ENCODE measurements at places on chromosomes 11 and 22.

- no peak for DNase-seq
Observed at GRCh38 chr22:45228401-45228754, 12.3 kb downstream of the KIAA0930 start.

GRCh38 chr11:126332221-126332711 is 23.2 kb upstream of the ST3GAL4 start:
- peak; percentile 71 for DNase-seq

DNA sequence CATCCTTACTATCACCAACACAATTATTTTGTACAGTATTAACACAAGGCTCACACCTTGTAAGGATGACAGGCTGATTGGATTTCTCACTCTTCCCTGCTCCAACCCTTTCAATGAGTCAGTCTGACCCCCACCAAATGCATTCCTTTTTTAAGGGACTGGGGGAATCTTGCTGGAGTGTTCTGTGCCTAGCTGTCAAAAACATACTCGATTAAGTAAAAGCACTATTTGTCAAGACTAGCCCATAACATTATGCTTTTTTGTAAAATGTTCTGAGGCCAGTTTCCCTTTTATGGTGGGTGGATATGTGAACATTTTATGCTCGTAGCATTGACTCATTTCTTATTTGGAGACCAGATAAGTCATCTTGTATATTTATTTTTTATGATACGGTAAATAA is 87.2 kb downstream of the PDHX start:
- no peak for DNase-seq

- no peak for DNase-seq
Observed at GRCh38 chr11:65486570-65487466, 12.0 kb upstream of the MALAT1 start.

GRCh38 chr11:41456269-41456668 is 3.2 kb downstream of the LRRC4C start:
- DNase-seq = no peak

- DNase-seq = no peak
Observed at GRCh38 chr22:35893698-35894097, 134.9 kb downstream of the RBFOX2 start.

GRCh38 chr11:12802418-12803085 is 128.3 kb downstream of the TEAD1 start:
- peak; percentile 54 for DNase-seq

DNA sequence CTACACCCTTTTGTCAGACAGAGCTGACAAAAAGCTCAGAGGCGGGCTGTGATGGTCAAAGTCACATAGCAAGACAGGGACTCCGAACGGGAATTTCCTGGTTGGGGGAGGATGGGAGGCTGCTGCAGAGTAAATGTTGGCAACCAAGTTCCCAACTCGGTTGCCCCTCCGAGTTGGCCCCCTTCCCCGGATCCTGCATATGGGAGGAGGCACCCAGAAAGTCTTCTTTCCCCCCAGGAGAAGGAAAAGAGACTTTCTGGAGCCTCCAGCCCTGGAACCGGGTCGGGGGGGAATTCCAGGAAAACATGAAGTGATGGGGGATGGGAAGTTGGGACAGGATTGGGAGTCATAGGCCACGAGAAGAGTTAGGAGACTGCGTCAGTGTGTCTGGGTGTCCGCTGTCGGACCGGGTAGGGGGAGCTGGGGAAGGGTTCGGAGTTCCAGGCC is 614 bp downstream of the SELENOM start:
- DNase-seq = no peak

GRCh38 chr11:60131912-60132311 is 43.4 kb downstream of the MS4A2 start:
- DNase-seq = no peak

GRCh38 chr11:67300256-67300755 is 3.0 kb upstream of the SSH3 start:
- DNase-seq = no peak

DNA sequence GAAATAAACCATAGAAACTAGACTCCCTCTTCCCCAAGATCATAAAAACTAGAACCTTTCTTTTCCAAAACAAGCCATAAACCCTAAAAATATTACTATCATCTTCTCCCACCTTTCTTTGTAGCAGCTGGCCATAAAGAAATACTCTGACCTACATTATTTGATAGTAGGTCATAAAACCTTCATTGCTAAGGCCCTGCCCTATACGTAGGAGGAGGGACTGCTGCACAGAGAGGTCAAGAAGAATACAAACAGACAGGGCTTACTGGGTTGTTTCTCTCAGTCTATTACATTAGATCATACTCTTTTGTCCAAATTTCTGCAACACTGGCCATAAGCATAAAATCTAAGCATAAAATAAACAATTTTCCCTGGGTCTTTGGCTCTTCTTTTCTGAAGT is 101.5 kb downstream of the TYR start:
- no peak for DNase-seq

DNA sequence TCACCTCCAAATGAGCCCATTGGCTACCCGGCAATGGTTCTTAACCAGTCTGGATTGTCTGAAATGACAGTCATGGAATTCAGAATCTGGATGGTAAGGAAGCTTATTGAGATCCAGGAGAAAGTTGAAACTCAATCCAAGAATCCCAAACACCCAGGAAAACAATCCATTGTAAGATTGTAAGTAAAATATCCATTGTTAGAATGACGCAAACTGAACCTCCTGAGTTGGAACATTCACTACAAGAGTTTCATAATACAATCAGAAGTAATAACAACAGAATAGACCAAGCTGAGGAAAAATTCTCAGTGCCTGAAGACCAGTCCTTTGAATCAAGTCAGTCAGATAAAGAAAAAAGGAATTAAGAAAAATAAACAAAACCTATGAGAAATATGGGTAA is 22.1 kb downstream of the OR8G5 start:
- no peak for DNase-seq

DNA sequence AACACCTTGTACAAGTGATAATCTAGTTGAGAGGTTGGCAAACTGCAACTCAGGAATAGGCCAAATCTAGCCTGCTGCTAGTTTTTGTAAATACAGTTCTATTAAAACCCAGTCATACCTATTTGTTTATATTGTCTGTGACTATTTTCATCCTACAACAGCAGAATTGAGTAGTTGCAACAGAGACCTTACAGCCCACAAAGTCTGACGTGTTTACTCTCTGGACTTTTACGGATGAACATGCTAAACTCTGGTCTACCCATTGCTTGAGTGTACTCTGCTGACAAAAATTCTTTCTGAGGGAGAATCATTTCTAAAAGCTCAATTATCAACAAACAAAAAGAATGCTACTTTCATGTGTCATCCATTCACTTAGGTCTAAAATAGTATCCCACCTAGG is 287.0 kb downstream of the DYNC2H1 start:
- DNase-seq = no peak

GRCh38 chr22:38132136-38132535 is 21.7 kb upstream of the BAIAP2L2 start:
- no peak for DNase-seq

DNA sequence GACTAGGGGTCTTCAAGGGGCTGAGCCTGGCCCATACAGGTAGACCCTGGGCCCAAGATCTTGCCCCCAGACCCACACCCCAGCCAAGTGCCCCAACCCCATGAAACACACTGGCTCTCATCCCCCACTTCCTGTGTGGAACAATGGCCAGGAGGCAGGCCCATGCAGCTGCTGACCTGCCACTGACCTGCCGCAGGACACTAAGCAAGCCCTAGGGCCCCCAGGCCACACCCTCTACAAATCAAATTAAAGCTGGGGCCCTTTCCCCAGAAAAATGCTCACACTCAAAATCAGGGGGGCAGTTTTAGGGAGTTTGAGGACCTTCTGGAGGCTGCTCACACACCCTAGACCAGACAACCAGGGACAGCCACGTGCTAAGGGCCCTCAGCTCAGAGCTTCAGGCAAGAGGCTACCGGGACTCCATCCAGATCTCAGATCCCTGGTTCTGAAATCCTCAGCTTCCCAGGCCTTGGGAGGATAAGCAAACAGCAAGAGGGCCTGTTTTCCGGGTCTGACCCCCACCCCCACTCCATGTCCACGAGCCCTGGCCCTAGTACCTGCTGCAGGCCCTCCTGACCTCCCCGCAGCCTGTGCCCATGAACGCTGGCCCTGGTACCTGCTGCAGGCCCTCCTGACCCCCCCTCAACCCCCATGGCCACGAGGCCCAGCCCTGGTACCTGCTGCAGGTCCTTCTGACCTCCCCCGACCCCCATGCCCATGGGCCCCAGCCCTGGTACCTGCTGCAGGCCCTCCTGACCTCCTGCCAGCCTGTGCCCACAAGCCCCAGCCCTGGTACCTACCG is 10.0 kb downstream of the CARD10 start:
- DNase-seq = no peak

All from HTR-8/SVneo (cell line).